GF-D8 (cell line): ENCODE measurements at places on chromosomes 1 and 21.

GRCh38 chr1:186188004-186188539 is 187.0 kb downstream of the TPR start:
- DNase-seq: no peak

- no peak for DNase-seq
These were observed 135.0 kb downstream of the PTPN14 start for GRCh38 chr1:214416417-214416816.

GRCh38 chr1:89060091-89060490 is 4.9 kb downstream of the GBP1 start:
- DNase-seq: no peak

DNA sequence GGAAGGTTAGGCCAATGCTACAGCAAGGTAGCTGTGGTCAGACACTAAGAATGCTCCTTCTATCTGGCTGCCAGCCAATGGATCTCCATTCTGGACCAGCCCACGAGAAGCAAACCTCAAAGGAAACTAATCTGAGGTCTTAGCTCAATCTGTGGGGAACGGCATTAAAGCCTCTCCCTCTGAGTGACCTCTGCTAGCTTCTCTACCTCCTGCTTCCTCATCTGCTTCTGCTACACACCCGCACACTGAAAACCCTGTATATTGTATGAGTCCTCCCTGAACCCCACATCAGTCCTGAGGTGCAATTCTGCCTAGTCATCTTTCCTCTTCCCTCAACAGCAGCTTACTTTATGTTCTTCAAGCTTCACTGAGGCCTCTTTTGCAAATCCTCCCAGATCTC is 6.9 kb upstream of the GALE start:
- peak; percentile 77 for DNase-seq

DNA sequence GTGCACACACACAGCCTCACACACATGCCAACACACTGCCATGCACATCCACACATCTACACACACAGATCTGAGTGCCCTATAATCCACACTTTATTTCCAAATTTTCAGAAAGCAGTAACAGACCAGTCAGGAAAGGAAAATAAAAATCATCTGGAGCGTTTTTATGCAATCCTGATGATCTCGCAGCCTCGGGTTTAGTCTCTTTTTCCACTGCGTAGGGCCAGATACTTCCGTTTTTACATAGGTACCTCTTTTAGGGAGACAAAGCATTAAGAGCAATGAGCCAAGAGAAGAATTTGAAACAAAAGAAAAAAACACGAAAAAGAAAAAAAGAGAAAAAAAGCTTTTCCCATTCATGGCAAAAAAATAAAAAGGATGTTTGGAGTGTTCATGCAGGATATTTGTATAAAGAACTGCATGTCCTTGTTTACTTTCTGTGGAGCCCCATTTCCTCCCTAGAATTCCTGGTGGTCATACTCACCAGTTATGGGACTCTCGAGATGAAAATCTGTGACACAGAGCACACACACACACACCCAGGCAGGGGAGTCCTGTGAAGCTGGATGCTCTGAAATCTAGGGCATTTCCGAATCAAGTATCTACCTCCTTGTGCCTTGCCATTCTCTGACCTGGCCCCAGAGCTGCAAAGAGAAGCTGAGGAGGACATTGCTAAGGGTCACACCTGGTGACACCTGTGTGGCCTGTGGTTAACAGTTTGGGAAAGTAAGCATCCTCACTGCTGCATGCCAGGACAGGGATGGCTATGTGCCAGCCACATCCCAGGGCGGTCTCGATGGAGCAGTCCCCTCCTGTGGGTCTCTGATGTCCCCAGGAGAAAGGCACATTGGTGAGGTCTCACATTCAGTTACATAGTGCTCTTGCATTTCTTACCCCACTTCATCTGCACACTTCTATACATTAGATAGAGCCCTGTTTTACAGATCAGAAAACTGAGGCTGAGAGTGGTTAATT is 83.6 kb downstream of the RUNX1 start:
- DNase-seq: no peak
